Substantia nigra (tissue), 51 donors: ENCODE measurements at places on chromosomes 1 and 21.

DNA sequence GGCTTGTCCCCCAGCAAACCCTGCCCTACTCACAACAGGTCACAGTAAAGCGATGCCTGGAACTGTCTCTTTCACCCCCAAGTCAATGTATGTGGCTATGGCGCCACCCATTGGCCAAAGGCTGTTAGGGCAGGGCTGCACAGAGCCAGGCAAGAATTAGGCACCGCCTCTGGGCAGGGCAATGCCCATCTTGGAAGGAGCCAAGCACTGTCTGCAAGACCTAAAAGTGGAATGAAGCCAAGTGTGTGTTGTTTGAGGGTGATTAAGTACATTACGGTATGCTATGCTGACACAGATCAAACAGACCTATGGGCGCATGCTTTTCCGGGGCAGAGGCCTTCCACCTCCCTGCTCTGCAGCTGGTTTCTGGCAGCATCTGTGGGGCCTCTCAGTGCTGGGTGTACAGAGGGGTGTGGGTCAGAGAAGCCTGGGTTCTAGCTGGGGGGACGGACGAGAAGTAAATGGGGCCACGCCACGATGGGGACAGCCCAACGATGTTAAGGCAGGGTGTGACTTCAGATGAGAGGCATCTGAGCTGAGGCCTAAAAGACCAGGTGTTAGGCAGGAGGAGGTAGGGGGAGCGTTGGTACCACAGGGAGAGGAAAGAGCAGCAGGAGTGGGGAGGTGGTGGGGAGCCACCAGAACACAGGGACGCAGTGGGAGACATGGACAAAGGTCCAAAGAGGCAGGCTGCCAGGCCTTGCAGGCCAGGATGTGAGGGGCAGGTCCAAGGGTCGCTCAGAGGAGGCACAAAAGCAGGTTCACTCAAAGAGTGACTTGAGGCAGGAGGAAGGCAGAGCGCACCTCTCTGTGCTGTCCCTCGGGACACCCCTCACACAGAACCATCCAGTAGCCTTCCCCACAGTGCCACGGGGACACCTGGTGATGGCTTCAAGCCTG lies 49.8 kb downstream of the ACOT7 start:
- DNase-seq, result peak; percentile 10

GRCh38 chr1:204172404-204173029 lies 6.4 kb upstream of the REN start:
- no peak for DNase-seq

- DNase-seq, result no peak
Observed at GRCh38 chr1:22225858-22226589, 83.1 kb upstream of the WNT4 start.

- no peak for DNase-seq
Observed at GRCh38 chr1:170020859-170021258, 53.6 kb downstream of the KIFAP3 start.

- DNase-seq, result no peak
Observed at GRCh38 chr1:167825419-167826079, 88.4 kb downstream of the ADCY10 start.

DNA sequence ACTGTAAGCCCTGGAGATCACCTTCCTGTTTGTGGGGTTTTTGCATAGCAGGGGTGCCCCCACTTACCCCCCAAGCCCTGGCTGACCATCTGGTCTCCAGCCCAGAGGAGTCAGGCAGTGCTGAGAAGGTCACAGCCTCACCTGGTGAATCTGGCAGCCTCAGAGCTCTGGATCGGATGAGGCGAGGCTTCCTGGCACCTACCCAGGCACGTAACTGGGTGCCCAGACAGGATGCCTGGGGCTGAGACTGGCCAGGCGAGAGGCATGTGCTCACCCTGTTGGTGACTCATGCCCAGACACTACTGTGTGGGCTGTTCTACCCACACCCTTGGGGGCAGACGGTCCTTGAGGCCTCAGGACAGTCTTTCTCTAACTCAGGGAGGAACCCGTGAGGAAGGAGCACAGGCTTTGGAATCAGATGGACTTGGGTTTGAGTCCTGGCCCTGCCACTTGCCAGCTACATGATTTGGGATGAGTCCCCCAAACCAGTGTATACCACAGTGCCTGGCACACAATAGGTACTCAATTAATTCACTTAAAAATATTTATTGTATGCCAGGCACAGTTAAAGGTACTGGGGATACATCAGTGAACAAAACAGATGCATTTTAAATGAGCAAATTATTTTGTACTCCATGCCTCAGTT lies 15.1 kb upstream of the PADI3 start:
- DNase-seq, result no peak

DNA sequence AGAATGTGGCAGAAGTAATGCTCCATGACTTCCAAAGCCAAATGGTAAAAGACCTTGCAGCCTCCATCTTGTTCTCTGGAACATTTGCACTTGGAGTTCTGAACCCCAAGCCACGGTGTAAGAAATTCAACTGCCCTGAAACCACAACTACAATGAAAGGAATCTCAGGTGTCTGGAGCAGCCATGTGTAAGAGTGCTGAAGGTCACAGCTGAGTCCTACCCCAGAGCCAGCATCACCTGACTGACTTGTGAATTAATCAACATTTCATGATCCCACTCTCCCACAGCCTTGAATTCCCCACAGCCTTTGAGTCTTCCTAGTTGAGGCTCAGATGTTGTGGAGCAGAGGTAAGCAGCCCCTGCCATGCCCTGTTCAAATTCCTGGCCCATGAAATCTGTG lies 192.8 kb upstream of the CAMK1G start:
- no peak for DNase-seq
